Activated T-helper 1 cell treated with anti-CD3 and anti-CD28 coated beads, Interleukin-2, amount 50 U/mL, for 16 hours (primary cell): ENCODE measurements at places on chromosomes 4 and X.
A peak's percentile ranks its signal among the peaks of the same experiment; 100 is the strongest.

GRCh38 chr4:40403081-40403480 lies 67.9 kb downstream of the CHRNA9 start:
- DNase-seq, result no peak

- no peak for DNase-seq
Measured at GRCh38 chr4:7323872-7324650, 110.7 kb downstream of the PSAPL1 start.

GRCh38 chr4:146032234-146032860 lies 93.7 kb upstream of the ZNF827 start:
- no peak for DNase-seq

GRCh38 chrX:19389227-19389845 lies 45.6 kb downstream of the PDHA1 start:
- DNase-seq, result no peak

- DNase-seq, result no peak
Measured at GRCh38 chrX:45505214-45505613, 304.5 kb upstream of the DIPK2B start.

- DNase-seq, result no peak
Measured at GRCh38 chrX:103061486-103061885, 2.5 kb downstream of the BEX1 start.

- no peak for DNase-seq
Measured at GRCh38 chr4:88735564-88735963, 37.9 kb upstream of the NAP1L5 start.

DNA sequence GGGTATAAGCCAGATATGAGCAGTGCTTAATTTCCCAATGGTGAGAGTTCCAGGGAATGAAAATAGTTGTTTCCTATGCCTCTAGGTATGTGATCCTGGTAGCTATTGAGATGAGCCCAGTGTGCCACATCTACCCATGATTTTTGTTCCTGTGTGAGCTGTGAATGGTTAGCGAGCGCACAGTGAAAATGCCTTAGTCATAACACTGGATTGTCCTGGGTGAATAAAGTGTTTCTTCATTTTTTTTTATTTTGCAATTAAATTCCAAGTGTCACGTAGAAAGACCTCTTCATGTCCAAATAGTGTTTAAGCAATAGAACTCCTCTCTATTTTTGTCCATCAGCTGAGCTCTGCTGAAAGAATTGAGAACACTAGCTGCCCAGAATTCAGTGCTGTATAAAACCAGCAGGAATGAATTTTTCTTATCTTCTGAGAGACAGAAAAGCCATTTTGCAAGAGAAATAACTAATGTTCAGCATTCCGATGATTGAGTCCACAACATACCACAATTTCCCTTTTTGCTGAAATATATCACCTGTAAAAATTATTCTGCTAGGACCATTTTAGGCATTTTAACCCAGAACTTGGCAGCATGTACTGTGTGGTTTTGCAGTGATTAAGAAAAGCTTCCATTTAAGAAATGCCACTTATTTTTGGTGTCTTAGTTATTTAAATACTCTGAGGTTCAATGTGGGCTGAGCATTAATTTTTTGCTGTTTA lies 5.6 kb downstream of the MAOA start:
- DNase-seq, result no peak

DNA sequence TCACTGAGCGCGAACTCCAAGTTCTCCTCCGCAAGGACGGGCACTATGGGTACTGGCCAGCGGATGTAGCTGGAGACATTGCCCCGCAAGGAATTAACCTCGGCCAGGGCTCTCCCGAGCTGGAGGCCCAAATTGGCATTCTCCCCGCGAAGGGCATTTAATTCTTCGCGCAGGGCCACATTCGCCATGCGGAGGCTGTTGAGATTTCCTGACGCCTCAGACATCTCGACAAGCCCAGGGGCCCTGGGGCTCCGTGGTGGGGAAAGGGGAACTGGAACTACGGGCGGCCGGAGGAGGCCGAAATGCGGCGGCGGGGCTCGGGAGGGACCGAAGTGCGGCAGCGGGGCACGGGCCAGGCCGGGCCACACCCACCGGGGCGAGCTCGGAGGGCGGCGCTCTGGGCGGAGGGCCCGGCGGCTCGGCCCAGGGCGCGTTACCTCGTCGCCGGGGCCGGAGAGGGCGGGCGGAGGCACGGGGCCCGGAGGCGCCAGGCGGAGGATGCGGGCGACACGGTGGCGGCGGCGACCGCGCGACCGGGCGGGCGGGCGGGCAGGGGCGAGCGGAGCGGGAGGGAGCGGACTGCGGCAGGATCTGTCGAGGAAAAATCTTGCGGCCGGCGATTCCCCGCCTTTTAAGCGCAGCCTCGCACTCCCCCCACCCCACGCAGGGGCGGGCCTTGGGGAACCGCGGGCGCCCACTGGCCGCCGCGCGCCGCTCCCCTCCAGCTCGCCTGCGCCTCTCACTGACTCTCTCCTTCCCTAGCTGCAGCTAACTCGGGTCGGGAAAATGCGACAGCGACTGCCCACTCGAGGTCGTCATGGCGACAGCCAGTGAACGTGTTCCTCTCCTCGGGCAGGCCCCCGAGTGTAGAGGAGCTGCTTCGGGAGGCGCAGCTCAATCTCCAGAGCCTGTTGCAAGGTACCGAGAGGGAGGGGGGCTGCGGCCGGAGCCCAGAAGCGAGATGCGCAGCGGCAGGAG lies at the start of gene RTL5:
Gene RTL5 (minus strand): TSS at position 599 of the 978 bp plus-strand sequence.
- peak; percentile 12 for DNase-seq

DNA sequence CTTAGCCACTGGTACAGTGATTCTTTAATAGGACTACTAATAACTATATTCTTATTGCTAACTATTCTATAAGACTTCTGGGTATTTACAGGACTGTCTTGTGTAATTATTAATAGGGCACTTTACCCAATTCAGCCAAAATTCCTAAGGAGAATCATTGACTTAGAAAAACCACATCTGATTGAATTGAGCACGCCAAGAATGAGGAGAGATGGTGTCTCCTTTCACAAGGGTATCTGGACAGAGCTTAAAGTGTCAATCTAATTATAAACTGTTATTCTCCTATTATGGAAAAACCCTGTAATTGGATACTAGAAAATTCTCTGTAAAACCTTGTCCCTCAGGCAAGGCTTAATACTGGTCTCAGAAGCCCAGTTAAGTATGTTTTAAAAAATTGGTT lies 111.1 kb upstream of the TLL1 start:
- DNase-seq, result no peak

- DNase-seq, result no peak
Measured at GRCh38 chr4:169986369-169986768, 39.8 kb downstream of the MFAP3L start.

DNA sequence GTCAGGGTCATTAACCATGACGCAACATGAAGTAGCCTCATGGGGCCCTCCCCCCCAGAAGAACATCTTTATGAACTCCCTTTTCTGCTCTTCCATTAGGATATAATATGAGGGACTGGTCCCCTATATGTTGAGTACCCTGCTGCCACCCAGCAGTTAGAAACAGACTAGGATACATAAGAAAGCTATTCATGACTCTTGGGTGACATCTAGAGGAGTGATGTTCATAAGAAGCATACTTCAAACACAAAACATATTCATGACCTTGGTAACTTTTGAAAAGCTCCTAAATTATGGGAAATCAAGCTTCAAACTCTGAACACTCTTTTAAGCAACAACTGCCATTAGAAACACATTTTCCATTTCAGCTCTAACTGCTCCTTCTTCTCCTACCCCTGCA lies 155.2 kb upstream of the SPIN4 start:
- no peak for DNase-seq

DNA sequence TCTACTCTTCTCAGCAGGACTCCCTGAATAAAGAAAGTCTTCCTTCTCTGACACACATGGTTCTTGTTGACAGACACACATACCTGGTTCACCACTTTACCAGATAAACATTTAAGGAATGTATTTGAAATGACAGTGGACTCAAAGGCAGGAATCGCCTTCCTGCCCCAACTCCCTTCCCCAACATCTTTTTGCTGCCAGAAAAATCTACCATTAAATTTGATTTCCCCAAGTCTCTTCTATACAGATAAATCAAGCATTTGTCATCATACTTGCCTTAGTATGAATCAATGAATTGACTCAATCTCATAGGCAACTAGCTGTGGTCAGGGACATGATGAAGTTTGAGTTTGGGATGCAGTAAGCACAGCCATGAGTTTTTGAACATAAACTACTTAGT lies 23.3 kb upstream of the ANXA5 start:
- no peak for DNase-seq
